Foreskin fibroblast (primary cell): ENCODE measurements at places on chromosomes 13 and 19.

- no peak for DNase-seq
These were observed 221.9 kb downstream of the LIG4 start for GRCh38 chr13:107993239-107993949.

- no peak for DNase-seq
These were observed 29.4 kb upstream of the STK24 start for GRCh38 chr13:98606296-98606695.

DNA sequence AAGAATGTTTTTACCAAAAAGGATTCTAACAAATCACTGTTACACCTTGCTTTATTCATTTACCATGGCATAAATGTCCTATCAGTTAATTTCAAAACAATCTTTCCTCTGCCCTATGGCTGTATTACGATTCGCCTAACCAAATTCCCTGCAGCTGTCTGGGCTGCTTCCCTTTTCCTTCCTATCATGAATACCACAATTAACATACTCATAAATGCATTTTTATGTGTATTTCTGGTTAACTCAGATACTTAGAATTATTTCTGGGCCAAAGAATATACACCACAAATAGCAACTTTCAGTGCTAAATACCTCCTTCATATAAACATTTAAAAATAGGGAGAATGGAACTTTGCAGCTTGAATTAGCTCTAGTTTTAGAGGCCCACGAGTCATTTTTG is 30.4 kb downstream of the ANKRD10 start:
- DNase-seq = no peak

GRCh38 chr13:30422054-30422839 is at the start of gene UBE2L5:
Gene UBE2L5 (plus strand): TSS chr13:30422493. CDS start chr13:30427991, 5,498 bp downstream.
- DNase-seq = peak; percentile 61

- DNase-seq = no peak
These were observed 208.5 kb downstream of the FGF9 start for GRCh38 chr13:21879263-21879914.

DNA sequence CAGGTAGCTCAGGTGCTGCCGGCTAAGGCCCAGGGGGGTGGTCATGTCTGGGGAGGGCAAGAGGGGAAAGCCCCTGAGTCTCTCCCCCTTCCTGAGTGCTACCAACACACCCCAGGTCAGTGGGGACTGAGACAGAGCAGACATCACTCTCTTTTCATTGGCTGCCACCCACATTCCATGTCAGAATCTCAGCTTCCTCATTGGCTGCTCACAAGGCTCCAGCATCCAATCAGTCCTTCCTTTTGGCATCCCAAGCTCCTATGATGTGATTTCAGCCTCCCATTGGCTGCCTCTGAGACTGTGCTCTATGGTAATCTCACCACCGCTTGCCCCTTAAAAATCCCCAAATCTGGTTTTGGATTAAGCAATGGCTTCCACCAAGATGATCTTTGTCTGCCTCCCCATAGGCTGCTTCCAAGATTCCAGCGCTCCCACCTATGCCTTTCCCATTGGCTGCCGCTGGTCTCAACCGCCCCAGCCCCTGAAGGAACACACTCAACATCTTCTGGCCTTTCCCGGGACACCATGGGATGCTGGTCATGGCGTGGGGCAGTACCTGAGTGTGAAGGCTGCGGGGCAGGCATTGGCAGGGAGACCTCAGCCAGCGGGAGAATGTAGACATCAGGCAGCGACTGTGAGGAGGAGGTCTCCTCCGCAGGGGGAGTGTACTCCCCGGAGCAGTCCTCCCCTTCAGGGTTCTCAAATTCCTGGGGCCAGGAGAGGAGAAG is 2.0 kb downstream of the LMTK3 start:
- no peak for DNase-seq

DNA sequence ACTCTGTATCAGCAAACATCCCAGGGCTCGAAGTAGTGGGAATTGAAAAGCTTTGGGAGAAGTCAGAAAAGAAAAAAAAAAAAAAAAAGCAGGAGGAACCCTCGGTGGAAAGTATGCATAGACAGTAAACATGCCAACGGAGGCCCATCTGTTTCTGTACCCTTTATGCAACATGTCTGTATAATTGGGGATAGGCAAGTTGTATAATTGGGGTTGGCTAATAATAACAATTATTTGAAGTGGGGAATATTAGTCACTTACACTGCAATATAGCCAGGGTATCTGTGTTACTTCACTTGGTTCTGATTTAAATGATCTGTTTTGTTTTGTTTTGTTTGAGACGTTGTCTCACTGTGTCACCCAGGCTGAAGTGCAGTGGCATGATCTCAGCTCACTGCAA is 12.1 kb upstream of the IGFL4 start:
- DNase-seq = no peak

DNA sequence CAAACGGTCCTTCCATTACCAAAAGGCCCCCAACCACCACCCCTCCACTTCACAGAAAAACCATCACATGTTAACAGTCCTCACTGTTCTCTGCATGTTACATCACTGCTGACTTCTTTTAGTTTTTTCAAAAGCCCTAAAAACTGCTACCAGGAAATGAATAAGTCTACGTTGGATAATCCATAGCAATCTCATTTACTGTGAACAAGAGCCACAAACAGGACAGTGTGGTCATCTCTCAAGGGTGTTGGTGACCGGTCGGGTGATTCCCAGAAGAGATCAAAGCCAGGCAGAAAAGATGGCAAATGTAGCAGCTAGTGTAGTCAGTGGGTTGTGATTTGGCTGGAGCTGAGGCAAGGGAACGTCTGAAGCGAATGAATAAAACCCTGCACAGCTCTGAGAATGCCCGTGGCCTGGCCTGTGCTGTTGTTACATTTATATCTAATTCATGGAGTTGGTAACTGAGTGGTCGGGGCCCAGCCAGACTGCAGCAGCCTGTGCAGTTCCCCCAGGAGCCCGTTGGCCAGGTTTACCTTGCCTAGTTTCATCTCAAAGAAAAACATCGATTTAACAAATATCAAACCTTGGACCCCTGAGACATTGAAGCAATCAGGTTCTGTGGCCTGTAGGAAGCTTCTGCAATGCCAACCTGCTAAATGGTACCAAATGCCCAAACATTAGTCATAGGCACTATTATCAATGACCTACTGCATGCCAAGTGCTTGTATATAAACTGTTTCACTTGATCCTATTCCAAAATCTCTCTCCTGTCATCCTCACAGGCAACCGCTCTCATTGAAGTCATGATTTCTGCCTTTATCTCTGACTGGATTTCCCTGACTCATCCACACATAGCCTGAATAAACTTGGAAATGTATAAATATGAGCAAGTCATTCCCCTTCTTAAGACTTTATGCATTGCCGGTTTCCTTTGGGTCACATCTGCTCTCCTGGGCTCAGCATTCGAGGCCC is 153.8 kb upstream of the SERP2 start:
- DNase-seq = peak; percentile 61

- DNase-seq = no peak
These were observed 525.8 kb downstream of the MYO16 start for GRCh38 chr13:109154966-109155761.

GRCh38 chr13:102172406-102172805 is 229.4 kb downstream of the FGF14 start:
- DNase-seq = no peak

DNA sequence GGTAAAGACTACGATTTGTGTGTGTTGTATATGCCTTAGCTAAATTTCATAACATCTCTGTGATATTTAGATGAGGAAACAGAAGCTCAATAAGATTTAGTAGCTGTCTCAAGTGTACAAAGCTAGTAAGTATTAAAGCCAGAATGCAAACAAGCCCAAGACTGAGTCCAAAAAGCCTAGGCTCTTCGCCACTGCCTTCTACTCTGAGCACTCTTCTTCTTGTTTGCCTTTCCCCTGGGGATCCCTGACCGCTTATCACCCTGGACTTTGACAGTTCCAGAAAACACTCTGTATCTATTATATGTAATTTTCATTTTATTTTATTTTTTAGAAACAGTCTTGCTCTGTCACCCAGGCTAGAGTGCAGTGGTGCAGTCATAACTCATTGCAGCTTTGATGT is 5.8 kb downstream of the TM9SF2 start:
- no peak for DNase-seq

DNA sequence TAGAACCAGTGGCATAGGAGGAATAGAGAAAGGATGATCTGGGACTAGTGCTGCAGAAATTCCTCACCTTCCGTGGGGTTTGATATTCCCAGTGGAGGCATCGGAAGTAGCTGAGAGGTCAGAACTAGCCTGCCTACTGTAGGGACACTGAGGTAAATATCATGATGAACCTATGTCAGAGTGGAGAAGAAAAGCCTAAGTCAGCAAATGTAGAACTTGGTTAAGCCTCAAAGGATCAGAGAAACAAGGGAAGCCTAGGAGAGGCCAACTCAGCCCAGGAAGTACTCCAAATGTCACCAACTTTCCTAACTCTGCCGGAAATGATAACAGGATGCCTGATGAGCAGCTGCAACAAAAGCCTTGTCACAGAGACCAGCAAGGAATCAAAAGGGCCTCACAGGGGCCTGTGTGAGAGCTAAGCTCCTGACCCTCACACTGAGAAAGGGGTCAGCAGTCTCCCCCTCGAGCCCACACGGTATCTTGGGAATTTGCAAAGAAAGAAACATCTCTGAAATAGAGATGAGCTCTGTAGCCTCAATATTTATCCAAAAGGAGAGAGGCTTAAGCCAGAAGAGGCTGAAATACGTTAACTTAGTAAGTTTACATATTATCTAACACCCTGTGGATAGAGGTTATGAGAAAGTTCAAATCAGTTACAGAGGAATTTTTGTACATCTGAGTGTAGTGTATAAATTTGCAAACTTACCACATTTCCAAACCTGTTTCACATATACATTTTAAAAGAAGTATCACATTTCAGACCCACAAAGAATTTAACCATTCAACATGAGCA is 1064.3 kb downstream of the DIAPH3 start:
- no peak for DNase-seq
